ENCODE measurements at places on chromosomes 7 and 10. TPM values are rescaled to one million over a fixed set of nuclear protein-coding genes. Genes with fewer than 3 reads are reported as not detected.

Gene OR2A42
- total RNA-seq = 0.50 TPM

Gene PON1
- 0.82 TPM for total RNA-seq

Gene NRG3
- total RNA-seq = 0.15 TPM

Gene HOGA1
- total RNA-seq = not detected

Gene PDK4
- 718 TPM for total RNA-seq

Gene SFTPD
- total RNA-seq = not detected

Gene DPY19L1
- total RNA-seq = 17.8 TPM

Gene FAM24A
- not detected for total RNA-seq

Gene LOXL4
- 9.0 TPM for total RNA-seq

Gene ZKSCAN5
- 8.7 TPM for total RNA-seq

Gene PIP4K2A
- total RNA-seq = 23.7 TPM

Gene C7orf33
- total RNA-seq = not detected

DNA sequence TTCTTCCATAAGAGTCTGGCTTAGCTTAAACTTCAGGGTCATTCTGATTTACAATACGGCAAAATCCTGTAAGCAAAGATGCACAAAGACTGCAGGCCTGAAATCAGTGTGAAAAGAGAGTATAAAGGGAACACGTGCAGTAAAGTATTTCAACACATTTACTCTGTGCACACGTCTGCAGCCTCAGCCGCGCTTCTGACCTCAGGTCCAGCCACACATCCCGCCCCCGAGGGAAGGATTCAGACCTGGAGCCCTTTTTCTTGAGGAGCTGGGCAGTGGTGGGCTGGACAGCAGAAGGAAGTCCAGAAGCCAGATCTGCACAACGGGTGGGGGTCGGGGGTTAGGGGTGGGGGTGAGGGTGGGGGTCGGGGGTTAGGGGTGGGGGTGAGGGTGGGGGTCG is 58.9 kb upstream of the FAM20C start:
- H3K4me1 ChIP-seq = peaks cover 24% of the 10 kb centered on the region
- DNase-seq = no peak
- H3K4me3 ChIP-seq = no peak overlapping the region
- H3K27me3 ChIP-seq = no peaks in the 10 kb centered on the region

- H3K4me1 ChIP-seq = peaks cover 7% of the 10 kb centered on the region
- H3K27ac ChIP-seq = peak overlapping the region; percentile 44
- DNase-seq = no peak
- no peak overlapping the region for H3K4me3 ChIP-seq
- H3K27me3 ChIP-seq = no peaks in the 10 kb centered on the region
Observed at GRCh38 chr10:89351412-89351779, 23.6 kb downstream of the IFIT3 start.

GRCh38 chr7:97697396-97697795 is 34.5 kb upstream of the TAC1 start:
- no peak overlapping the region for H3K27ac ChIP-seq
- H3K4me1 ChIP-seq = no peaks in the 10 kb centered on the region
- DNase-seq = no peak
- no peaks in the 10 kb centered on the region for H3K36me3 ChIP-seq

GRCh38 chr7:85285527-85285926 is 98.7 kb upstream of the SEMA3D start:
- no peak overlapping the region for H3K4me3 ChIP-seq
- no peak for DNase-seq
- no peak overlapping the region for H3K27ac ChIP-seq

- DNase-seq = no peak
- no peak overlapping the region for H3K4me3 ChIP-seq
- H3K27me3 ChIP-seq = no peaks in the 10 kb centered on the region
- no peak overlapping the region for H3K27ac ChIP-seq
Observed at GRCh38 chr7:97372882-97373281, 255.4 kb downstream of the SDHAF3 start.

DNA sequence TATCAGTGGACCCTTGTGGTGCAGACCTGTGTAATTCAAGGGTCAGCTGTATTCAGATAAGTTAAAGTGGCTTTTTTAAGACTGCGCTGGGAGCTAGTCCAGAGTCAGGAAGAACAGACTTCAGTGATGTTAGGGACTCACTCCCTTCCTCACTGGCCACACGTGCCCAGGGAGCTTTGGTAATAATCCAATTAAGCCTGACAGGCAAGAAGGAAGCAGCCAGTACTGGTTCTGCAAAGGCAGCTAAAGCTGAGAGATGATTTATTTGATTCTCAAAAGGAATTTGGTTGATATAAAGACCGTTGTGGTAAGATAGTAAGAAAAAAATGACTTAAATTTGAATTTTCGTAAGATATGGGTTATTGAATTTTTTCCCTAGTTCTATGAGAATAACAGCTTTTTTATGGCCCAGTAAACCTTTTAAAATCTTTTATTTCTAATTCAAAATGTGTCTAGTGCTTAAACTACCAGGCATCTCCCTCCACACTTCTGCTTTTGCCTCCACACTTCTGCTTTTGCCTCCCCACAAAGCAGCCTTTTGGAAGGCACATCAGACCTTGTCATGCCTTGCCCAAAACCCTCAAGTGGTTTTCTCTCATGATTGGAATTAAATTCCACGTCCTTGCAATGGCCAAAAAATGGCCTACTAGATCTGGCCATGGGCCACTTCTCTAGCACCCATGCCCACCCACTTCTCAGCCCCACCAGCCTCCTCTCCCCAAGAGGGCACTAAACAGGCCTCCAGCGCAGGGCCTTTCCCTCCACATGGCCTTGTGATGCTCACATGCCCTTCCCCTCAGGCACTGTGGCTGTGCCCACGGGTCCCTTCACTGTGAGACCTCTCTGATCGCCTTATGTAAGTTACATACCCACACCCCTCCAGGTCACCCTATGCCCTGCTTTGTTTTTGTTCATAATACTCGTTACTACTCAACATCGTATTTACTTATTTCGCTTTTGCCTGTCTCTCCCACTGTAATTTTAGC is 92.5 kb downstream of the POU6F2 start:
- H3K27me3 ChIP-seq = no peaks in the 10 kb centered on the region
- H3K36me3 ChIP-seq = no peaks in the 10 kb centered on the region
- DNase-seq = no peak
- no peaks in the 10 kb centered on the region for H3K4me1 ChIP-seq

DNA sequence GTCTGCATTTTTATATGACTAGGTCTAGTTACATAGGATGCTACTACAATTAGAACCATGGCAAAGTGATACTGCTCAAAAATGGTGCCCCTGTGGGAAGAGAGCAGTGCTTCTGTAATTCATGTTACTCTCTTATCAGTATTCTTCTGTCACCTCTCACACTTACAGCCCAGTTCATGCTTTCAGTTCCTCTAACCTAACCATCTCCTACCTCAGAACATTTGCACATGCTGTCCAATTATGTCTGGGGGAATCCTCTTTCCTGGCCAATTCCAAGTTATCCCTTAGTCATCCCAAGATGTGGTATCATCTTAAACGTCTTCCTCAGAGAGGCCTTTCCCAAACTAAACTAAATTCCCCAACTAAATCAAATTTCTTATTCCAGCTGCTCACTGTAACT is 190.2 kb downstream of the RELN start:
- no peak overlapping the region for H3K27ac ChIP-seq
- H3K27me3 ChIP-seq = no peaks in the 10 kb centered on the region
- DNase-seq = no peak
- H3K4me1 ChIP-seq = no peaks in the 10 kb centered on the region
- no peaks in the 10 kb centered on the region for H3K36me3 ChIP-seq

DNA sequence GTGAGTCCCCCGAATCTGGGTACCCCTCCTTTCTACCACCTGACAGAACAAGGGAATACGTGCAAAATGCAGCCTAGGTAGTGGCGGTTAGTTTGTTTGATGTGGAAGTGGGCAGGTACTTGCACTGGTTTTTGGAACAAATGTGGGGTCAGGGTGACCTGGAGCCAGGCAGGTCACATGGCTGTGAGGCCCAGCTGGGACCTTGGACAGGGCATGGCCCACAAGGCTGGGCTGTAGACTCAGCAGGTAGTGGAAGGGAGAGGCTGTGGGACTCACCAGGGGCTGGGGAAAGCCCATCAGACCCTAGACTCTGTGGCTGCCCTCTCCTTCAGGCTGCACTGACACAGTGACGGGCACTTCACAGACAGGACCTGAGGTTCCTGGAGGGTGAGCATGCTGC is 159.9 kb upstream of the ADCY1 start:
- no peak for DNase-seq
- no peaks in the 10 kb centered on the region for H3K27me3 ChIP-seq
- no peak overlapping the region for H3K4me3 ChIP-seq
- H3K27ac ChIP-seq = no peak overlapping the region

- DNase-seq = peak; percentile 49
- no peak within 1 kb of the TSS for H3K27ac ChIP-seq
- no peaks in the 10 kb centered on the region for H3K36me3 ChIP-seq
Observed at GRCh38 chr7:97024209-97025129, at the start of gene DLX5. TSS of gene DLX5 (minus strand) at chr7:97024831. CDS start at chr7:97024623, 208 bp downstream.

DNA sequence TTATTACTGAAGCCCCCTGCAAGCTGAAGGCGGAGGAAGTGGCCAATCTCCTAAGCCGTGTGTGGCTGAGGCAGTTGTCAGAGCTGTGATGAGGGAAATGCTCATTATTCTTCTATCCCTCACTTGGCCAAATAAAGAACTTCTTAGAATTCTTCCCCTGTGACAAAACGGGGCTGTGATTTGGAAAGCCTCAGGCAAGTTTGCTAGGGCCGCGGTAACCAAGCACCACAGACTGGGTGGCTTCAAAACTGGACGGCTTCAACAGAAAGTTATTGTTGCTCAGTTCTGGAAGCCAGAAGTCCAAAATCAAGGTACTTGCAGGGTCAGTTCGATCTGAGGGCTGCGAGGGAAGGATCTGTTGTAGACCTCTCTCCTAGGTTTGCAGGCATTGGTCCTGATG is 72.3 kb upstream of the STEAP1B start:
- no peak overlapping the region for H3K27ac ChIP-seq
- H3K36me3 ChIP-seq = no peaks in the 10 kb centered on the region
- H3K4me3 ChIP-seq = no peak overlapping the region
- H3K27me3 ChIP-seq = no peaks in the 10 kb centered on the region
- H3K4me1 ChIP-seq = no peaks in the 10 kb centered on the region

GRCh38 chr10:109956454-109957091 is 33.3 kb upstream of the XPNPEP1 start:
- DNase-seq = no peak
- no peaks in the 10 kb centered on the region for H3K27me3 ChIP-seq
- H3K4me3 ChIP-seq = no peak overlapping the region
- no peaks in the 10 kb centered on the region for H3K36me3 ChIP-seq
- no peak overlapping the region for H3K27ac ChIP-seq
- peaks cover 2% of the 10 kb centered on the region for H3K4me1 ChIP-seq

DNA sequence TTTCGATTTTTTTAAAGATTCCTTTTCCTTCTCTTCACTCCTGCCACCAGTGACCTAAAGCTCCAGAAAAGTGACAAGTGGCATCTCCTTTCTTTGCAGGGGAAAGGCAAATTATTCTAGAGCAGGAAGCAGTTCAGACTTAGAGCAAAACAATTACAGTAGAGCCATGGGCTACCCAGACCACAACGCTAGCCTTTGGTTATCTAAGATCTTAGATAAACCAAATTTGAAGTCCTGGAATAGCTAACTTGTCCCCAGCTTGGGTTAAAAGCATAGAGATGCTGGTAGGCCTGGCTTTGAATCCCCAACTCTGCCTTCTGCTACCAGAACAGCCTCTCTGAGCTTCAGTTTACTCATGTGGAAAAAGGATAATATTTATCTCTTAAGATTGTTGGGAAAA is 38.4 kb downstream of the LGI1 start:
- H3K27ac ChIP-seq = no peak overlapping the region
- H3K27me3 ChIP-seq = no peaks in the 10 kb centered on the region
- DNase-seq = no peak
- no peaks in the 10 kb centered on the region for H3K4me1 ChIP-seq

DNA sequence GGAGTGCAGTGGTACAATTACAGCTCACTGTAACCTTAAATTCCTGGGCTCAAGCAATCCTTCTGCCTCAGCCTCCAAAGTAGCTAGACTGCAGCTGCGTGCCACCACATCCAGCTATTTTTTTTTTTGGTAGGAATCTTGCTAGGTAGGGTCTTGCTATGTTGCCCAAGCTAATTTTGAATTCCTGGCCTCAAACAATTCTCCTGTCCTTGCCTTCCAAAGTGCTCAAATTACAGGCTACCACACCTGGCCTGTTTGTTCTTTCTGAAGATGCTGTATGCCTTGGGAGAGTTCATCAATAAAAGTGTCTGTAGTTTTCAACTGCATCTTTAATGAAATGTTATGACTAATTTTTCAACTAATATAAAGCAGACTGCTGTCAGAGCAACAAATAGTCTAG is 452 bp downstream of the SAMD9 start:
- H3K27me3 ChIP-seq = no peaks in the 10 kb centered on the region
- peak overlapping the region; percentile 45 for H3K4me3 ChIP-seq
- H3K36me3 ChIP-seq = no peaks in the 10 kb centered on the region
- H3K4me1 ChIP-seq = peaks cover 11% of the 10 kb centered on the region

All from ovary (tissue), 10 donors.